ENCODE measurements at places on chromosomes 2 and 18.

DNA sequence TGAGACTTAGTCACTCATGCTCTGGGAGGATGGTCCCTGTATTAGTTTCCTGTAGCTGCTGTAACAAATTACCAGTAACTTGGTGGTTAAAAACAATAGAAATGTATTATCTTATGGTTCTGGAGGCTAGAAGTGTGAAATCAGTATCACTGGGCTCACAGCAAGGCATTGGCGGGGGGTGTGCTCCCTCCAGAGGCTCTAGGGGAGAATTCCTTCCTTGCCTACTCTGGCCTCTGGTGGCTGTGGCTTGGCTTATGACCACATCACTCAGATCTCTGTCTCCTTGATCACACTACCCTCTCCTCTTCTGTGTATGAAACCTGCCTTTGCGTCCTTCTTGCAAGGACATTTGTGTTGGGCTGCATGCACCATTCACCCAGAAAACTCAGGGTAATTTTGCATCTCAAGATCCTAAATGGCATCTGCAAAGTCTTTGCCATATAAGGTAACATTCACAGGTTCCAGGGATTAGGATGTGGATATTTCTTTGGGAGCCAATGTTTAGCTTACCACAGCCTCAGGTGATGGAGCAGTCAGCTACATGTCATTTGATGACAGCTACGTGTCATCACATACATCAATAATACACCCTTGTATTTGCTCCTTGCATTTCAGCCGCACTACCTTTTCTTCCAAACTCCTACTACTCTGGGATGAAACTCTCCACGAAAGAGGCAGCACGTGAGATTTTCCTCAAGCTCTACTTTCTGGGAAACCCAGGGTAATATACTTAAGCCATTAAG lies 49.6 kb upstream of the POU3F3 start:
- no peak for DNase-seq

DNA sequence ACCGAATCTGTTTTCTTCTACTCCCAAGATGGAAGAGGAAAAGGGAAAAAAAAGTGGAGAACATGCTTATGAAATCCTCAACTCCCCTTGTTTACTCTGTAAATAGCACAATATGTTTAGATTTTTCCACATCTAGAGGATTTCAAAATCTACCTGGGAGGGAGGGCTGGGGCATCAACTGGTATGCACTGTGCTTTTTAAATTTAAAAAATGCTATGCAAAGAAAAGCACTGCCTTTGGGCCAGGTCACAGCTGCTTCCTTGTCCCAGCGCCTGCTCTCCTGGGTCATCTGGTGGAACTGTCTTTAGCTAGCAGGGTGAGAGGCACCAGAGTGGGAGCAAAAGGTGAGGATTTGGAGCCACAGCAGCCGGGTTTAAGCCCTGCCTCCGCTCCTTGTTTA lies 88.2 kb upstream of the BOD1L2 start:
- no peak for DNase-seq

DNA sequence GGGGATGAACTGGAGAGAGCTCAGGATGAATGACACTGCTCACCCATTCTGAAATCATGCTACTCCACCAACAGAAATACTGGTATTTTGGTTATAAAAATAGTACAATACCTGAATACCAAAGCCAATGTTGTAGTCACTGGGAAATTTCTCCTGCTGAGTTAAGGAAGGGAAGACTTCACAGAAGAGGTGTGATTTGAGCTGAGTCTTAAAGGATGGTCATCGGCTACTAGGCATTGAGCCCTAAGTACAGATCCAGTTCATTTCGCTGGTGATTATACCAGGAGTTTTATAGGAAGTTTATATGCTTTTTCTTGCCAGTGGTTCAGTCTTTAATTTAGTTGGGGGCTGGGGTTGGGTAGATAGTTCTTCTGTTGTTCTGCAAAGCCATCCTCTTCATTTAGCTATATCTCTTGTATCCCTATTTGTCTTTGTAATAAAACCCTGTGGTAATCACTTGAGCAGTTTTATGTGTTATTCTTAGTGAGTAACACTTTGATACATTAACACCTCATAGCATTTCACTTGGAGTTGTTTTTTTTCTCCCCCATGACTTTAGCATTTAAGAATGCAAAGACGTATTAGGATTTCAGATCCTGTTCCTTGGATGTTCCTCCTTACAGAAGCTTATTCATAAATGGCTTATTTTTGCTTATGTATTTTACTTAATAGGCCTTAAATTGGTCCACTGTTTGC lies 239.9 kb upstream of the FOSL2 start:
- no peak for DNase-seq

GRCh38 chr2:27954221-27954673 lies 63.7 kb downstream of the BABAM2 start:
- no peak for DNase-seq

GRCh38 chr18:76518123-76518859 lies 23.2 kb upstream of the ZNF516 start:
- peak; percentile 82 for DNase-seq

- DNase-seq, result no peak
Measured at GRCh38 chr2:20487392-20488174, 40.7 kb downstream of the RHOB start.

DNA sequence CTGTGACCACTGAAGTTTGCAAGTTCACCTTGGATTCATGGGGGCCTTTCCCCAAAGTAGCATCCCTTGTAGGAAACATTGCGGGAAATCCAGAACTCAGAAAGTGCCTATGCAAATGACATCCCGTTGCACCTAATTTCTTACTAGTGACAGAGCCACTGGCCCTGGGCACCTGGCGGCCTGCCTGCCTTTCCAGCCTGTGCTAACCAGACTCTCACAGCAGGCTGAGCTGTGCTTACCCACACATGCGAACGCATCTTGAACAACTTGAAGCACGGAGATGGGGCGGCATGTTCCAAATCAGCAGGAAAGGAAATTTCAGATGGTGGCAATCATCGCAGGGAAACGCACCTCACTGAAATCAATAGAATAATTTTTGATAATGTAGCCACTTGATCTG lies 405.8 kb downstream of the TMEM182 start:
- DNase-seq, result no peak

DNA sequence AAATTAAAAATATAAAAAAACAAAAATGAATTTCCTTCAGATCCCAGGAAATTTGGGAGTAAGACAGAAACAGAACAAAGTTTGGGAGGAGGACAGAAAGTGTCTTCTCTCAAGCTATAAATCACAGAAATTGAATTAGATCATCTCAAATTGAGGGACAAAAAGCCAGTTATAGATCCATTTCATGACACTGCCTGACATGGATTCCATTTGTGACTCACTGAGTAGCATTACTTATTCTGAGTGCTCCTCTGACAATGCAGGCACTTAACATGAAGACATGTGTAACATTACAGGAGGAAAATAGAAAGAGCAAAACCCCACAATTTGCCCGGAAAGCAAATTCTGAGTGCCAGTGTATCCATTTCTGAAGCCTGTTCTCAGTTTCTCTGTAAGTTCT lies 63.9 kb upstream of the CREB1 start:
- DNase-seq, result no peak

DNA sequence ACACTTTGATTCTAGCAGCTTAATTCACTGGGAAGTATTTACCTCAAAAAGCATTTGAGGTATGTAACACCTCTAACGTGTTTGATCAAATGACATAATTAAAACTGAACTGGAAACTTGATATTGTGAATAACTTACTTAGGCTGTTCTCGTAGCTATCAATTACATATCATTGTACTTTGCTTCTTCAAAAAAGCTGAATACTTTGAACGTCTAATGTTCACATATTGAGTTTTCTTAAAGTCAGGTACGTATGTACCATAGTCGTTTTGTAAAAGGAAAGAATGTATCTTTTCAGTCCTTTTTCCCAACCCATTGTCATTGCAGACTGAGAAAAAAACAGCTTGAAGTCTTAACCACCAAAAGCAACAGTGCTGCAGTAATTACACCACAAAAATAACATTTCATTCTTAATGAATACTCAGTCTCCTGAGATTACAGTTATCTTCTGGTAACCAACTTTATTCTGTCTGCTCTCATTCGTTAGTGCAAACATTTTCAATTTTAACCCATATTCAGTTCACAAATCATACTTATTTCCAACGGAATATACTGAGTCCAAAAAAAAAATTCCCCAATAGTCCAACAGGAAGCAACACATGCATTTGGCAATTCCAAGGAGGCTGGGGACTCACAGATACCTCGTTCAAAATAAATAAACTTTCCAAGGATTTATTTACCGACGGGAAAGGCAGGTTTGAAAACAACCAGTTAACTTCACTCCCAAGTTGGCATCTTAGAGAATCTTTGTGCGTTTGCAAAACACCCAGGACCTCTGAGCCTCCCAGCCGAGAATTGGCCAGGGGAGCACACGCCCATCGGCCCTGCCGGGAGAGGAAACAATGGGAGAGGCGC lies 1.1 kb downstream of the CHN1 start:
- peak; percentile 63 for DNase-seq

- no peak for DNase-seq
Measured at GRCh38 chr2:224552771-224553170, 32.4 kb downstream of the CUL3 start.

Data from right kidney (tissue), 9 donors.